ENCODE measurements at places on chromosomes 3 and 15.

GRCh38 chr15:26102365-26102764 lies 239.2 kb upstream of the ATP10A start:
- DNase-seq = no peak

GRCh38 chr15:52337198-52337853 lies 41.7 kb upstream of the MYO5C start:
- no peak for DNase-seq

- DNase-seq = no peak
These were observed 94.6 kb upstream of the HERC1 start for GRCh38 chr15:63928185-63928842.

DNA sequence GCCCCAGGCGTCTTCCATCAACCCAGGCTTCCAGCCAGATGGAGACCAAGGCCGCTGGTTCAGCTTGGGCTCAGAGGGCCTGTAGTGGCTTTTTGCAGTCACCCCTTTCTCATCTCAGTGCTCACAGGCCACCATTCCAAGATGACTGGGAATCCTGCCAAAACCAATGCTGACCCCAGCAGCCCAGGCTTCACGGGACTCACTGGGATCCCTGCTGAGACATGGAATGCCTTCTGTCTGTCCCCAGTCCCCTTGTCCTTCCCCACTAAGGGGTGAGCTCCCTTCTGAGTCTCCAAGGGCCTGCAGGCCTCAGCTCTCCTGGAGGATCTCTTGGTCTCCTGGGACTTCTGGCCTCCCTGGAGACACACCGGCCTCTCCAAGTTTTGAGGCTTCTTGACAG lies 77.4 kb upstream of the SEC13 start:
- DNase-seq = no peak

GRCh38 chr3:114011059-114011797 lies 45.1 kb downstream of the CCDC191 start:
- DNase-seq = no peak

- no peak for DNase-seq
These were observed 12.0 kb downstream of the TMED3 start for GRCh38 chr15:79322945-79323344.

DNA sequence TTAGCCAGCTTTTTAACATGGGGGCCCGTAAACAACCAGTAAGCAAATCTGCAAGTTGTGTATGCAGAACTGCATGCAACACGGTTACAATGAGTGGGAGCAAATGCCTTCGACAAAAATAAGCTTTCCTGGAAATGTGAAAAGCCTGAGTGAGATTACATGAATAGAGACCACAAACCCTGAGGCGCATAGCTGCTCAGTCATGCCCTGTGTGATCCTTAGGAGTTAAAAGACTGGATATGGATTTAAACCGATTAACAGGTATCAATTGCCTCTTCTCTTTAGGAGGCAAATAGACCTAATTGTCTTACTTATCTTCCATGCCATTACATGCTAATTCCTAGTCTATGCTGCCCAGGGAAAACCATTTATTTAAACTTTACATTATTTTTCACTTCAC lies 810.3 kb downstream of the ROBO1 start:
- peak; percentile 53 for DNase-seq

GRCh38 chr15:68674975-68675374 lies 96.2 kb downstream of the CORO2B start:
- DNase-seq = no peak

- DNase-seq = no peak
These were observed 251.4 kb upstream of the UMPS start for GRCh38 chr3:124478830-124479229.

DNA sequence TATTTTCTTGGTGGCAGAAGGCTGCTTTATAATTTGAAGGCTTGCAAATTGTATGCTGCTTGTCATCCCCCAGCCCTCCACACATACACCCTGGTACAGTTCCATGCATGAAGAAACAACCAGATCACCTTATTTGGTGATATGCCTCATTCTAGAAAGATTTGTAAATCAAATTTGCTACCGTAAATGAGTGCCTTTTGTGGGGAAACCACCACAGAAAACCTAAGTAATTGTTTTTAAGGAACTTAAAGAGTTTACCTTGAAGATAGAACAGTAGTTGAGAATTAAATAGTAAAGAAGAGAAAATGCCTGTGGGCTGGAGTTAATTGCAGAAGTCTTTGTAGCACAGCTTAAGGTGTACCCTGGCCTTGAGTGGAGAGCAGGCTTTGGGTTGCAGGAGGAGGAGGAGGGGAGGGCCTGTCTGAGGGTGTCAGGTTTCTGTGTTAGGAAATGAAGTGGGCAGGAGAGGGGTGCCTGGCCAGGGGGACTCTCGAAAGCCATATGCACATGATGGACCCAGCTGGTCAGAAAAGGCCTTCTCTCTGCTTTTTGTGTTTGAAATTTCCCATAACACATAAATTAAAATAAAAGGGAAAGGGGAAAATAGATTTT lies 6.9 kb downstream of the NIPA2 start:
- no peak for DNase-seq

GRCh38 chr3:106560451-106560966 lies 691.7 kb upstream of the CBLB start:
- no peak for DNase-seq

DNA sequence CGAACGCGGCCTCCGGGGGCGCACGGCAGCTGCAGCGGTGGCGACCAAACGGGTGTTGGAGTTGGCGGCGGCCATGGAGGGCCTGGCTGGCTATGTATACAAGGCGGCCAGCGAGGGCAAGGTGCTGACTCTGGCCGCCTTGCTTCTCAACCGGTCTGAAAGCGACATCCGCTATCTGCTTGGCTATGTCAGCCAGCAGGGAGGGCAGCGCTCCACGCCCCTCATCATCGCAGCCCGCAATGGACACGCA lies 725 bp downstream of the FEM1B start:
- no peak for DNase-seq

DNA sequence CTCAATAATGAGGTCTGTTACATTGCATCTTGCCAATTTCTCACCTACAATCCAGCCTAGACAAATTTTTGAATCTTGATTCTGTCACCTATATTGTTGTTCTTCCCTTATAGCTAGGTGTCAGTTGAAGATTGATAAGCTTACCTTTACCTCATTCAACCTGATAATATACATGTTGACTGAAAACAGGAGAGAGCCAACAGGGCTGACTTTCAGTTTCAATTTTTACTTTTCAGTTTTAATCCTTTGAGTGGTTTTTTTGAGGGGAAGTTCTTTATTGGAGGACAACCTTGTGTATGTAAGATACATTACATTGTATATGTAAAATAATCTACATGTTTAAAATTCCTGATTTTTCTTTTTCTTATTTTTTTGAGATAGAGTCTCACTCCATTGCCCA lies 5.8 kb downstream of the ATP13A5 start:
- no peak for DNase-seq

GRCh38 chr3:119367000-119367399 lies 72.8 kb downstream of the ARHGAP31 start:
- no peak for DNase-seq

DNA sequence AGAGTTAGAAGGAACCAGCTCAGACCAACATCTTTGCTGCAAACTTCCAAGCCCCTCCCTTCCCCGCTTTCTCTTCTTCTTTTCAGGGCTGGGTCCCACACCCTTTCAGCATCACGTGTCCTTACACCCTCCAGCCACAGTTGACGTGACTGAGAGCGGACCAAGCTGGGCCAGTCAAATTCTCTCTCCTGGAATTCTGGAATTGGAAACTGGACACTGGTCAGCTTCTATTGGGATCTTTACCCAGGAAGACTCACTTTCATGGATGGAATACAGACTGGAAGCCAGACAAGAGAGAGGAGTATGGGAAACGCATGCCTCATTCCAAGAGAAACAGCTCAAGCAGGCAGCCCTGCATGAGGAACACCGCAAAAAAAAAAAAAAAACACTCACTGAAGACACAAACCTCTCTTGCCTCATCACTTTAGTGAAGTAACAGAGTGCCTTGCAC lies 12.4 kb upstream of the TPM1 start:
- no peak for DNase-seq

DNA sequence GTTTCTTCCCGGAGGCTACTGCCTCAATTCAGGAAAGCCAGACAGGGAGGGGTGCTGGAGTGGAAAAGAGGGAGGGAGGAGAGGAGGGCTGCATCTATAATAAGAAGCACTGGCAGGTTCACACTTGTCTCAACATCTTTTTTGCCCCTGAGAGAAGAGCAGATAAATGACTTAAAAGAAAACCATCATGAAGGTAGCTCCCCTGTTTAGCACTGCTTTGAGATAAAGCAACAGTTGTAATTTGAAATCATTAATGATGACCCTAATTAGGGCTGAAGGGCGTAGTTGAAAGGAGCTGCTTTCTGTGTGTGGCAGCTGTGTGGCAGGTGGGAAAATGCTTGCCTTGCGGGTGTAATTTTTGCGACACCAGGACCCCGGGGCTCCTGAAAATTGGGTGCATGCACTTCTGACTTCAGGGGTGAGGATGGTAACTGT lies 222.8 kb upstream of the IL12A start:
- no peak for DNase-seq

DNA sequence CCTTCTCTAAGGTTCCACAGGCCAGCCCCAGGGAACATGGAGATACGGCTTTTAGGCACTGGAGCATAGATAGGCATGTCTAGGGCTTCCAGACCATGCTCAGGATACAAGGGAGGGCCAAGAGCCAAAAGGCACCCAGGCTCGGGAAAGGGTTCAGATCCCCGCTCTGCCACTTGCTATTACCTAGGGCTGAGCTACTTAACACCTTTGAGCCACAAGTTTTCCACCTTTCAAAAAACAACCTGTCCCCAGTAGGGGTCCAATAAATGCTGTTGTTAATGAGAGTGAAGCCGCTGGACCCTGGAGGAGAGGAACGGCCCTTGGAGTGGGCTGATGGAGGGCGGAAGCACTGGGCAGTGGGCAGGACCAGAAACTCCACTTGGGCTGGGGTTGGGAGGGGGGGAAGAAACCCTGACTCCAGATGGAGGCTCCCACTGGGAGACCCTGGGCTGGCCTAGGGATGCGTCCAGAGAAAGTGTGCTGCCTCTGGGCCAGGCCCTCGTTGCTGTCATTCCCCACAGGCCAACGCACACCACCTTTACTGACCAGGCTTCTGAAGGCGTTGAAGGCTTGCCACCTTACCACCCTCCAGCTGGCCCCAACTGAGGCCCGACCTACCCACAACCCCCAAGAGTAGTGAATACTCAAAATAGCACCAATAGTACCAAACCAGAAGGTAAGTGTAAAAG lies 8.6 kb upstream of the ITPKA start:
- no peak for DNase-seq

DNA sequence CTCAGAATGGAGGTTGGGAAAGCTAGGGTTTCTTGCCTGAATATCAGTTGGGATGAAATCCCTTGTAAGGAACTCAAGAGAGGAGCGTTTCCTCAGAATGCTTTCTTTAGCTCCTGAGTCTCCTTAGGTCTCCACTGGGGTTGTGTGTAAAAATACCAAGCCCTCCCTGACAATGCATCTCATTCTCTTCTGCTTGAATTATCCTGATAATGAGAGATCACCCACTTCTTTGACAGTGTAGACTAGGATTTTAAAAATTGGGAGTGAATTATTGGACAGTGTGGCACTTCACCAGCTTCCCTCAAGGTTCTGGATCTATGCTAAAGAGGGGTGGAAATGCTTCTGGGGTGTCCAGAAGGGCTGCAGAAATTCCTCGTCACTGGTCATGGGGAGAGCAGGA lies 41.8 kb upstream of the POLG start:
- DNase-seq = no peak

- DNase-seq = no peak
These were observed 14.3 kb downstream of the BHLHE40 start for GRCh38 chr3:4993276-4994143.

DNA sequence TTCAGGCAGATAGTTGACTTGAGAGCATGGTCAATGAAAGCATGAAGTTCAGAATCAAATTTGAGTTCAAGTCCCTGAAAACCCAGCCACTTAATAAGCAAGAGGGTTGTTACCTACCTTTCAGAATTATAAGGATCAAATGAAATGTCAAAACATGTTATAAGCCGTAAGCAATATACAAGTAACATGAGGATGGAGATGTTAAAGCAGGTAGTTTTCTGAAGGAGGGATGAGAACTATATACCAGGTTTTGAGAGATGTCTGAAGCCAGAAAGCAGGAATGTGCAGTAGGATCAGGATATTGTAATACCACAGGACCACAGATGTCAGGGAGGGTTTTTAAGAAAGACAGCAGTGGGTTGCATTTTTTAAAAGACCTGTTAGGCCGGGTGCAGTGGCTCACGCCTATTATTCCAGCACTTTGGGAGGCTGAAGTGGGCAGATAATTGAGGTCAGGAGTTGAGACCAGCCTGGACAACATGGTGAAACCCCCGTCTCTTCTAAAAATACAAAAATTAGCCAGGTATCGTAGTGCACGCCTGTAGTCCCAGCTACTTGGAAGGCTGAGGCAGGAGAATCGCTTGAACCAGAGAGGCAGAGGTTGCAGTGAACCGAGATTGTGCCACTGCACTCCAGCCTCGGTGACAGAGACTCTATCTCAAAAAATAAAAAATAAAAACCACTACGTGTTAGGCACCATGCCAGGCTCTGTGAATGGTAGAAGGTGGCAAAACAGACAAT lies 6.9 kb upstream of the EIF3J start:
- DNase-seq = no peak
